Osteocyte (in vitro differentiated cells): ENCODE measurements at places on chromosomes 5 and 9. TPM values are rescaled to one million over a fixed set of nuclear protein-coding genes. Genes with fewer than 3 reads are reported as not detected.

DNA sequence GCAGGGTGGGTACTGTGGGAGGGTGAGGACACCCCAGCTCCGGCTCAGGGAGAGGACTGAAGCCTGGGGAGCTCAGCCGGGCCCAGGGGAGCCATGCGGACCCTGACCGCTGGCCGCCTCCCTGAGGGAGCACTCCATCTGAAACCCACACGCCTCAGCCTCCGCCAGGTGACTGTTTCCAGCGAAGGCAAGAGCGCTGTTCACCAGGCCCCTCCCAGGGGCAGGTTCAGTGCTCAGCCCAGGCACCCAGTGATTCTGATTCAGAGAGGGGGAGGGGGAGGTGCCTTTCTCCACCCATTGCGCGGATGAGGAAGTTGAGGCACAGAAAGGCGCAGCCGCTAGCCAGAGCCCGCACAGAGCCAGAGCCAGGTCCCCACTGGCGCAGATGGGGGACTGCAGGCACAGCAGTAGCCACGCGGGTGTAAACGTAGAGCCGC lies 27.0 kb downstream of the ADGRD2 start:
- no peak overlapping the region for H3K27ac ChIP-seq
- no peaks in the 10 kb centered on the region for H3K36me3 ChIP-seq
- peaks cover 25% of the 10 kb centered on the region for H3K27me3 ChIP-seq
- H3K4me3 ChIP-seq, result no peak overlapping the region
- peaks cover 3% of the 10 kb centered on the region for H3K4me1 ChIP-seq
- DNase-seq, result no peak

- H3K36me3 ChIP-seq, result no peaks in the 10 kb centered on the region
- no peaks in the 10 kb centered on the region for H3K27me3 ChIP-seq
- H3K4me3 ChIP-seq, result no peak overlapping the region
Measured at GRCh38 chr5:156148301-156148700, 178.7 kb upstream of the SGCD start.

- no peak overlapping the region for H3K27ac ChIP-seq
- no peaks in the 10 kb centered on the region for H3K4me1 ChIP-seq
- no peaks in the 10 kb centered on the region for H3K36me3 ChIP-seq
- H3K4me3 ChIP-seq, result no peak overlapping the region
- H3K27me3 ChIP-seq, result no peaks in the 10 kb centered on the region
Measured at GRCh38 chr5:152631221-152631620, 226.1 kb upstream of the NMUR2 start.

SCGB3A1 gene
- total RNA-seq, result not detected in 2 replicates

BARX1 gene
- total RNA-seq, result 1.7 and 2.2 TPM in 2 replicates

SPATA31D4 gene
- not detected in 2 replicates for total RNA-seq

DNA sequence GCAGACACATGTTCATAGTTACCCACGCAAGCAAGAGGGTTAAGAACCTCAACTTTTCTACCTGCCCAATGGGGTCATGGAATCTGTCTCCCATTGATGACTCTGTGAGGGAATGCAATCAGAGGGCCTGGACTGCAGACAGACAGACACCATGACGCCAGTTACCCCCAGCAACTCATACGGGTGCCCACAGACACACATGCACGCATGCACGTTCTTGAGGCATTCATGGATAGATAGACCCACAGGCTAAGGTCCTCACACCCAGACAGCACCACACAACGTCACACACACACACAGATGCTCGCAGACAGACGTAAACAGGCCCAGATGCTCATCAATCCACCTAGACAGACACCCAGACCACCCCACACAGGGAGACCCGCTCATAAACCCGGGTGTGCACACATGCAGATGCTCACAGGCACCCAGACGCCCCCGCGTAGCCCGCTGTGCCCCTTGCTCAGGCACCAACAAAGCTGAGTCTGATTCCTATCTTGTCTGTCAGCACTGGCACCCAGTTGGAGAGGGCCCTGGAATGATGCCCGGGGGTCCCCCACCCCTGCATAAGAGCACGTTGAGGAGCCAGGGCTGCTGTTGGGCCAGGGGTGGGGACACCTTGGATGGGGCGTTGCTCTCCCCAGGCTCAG lies 23.6 kb downstream of the LHX2 start:
- H3K4me1 ChIP-seq, result peaks cover 6% of the 10 kb centered on the region
- no peak overlapping the region for H3K27ac ChIP-seq
- peaks cover 79% of the 10 kb centered on the region for H3K27me3 ChIP-seq
- no peak for DNase-seq
- H3K36me3 ChIP-seq, result no peaks in the 10 kb centered on the region
- no peak overlapping the region for H3K4me3 ChIP-seq

DNA sequence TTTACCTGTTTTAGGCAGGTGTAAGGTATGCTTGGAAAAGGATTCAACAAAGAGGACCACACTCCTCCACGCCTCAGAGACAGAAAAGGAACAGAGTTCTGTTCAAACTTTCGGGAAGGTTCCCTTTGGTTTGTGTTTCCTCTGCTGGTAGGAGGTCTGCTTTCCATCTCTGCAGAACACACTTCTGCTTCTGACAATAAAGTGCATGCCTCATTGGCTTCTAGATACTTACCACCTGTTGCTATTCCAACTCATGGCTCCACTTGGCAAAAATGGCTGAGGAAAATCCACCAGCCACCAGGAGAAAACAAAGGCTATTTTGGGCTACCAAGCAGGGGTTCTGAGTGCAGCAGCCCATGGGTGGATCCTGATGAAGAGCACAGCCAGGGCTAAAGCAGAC lies 112.7 kb downstream of the NRG2 start:
- H3K36me3 ChIP-seq, result no peaks in the 10 kb centered on the region
- H3K27me3 ChIP-seq, result peaks cover 77% of the 10 kb centered on the region
- H3K27ac ChIP-seq, result no peak overlapping the region
- DNase-seq, result peak; percentile 44
- H3K4me1 ChIP-seq, result no peaks in the 10 kb centered on the region

DNA sequence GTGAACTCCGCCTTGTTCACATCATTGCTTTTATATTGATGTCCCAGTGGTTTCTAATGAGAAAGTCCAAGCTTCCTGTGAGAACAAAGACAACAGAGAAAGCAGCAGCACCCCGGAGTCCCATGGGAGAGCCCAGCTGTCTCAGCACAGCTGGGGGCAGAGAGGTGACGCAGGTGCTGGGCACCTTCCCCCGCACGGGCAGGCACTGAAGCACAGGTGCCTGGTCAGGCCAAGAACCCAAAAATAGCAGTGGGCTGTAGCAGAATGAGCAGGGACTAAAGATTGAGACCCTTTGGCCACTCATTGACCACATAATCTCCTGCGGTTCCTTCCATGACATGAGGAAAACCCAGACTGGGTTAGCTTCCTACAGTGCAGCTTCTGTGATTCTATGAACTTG lies 18.8 kb downstream of the SRD5A1 start:
- no peaks in the 10 kb centered on the region for H3K4me1 ChIP-seq
- H3K36me3 ChIP-seq, result peaks cover 31% of the 10 kb centered on the region
- no peaks in the 10 kb centered on the region for H3K27me3 ChIP-seq
- H3K4me3 ChIP-seq, result no peak overlapping the region

DNA sequence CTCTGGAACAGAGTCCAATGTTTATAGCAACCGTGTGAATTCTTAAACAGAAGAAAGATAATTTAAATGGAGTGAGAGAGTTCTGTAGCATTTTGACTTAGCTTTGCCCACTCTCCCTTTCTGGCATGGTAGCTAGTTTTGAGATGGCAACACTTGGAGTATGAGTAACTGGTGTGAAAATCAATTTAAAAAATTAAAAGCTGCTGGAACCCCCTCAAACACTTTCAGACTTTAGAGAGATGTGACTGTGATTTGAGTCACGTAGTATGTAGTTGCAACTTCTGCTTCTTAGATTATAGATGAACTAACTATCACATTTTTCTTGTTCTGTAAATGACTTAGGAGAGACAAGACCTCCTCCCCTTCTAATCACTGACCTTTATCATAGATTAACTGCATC lies 2309.5 kb upstream of the C9orf72 start:
- no peaks in the 10 kb centered on the region for H3K4me1 ChIP-seq
- H3K27ac ChIP-seq, result no peak overlapping the region
- no peak for DNase-seq
- H3K36me3 ChIP-seq, result no peaks in the 10 kb centered on the region

GPR21 gene
- total RNA-seq, result 3.4 and 4.3 TPM in 2 replicates

GRCh38 chr5:143554918-143555477 lies 151.5 kb upstream of the NR3C1 start:
- no peak overlapping the region for H3K27ac ChIP-seq
- no peak overlapping the region for H3K4me3 ChIP-seq
- no peaks in the 10 kb centered on the region for H3K36me3 ChIP-seq
- no peaks in the 10 kb centered on the region for H3K27me3 ChIP-seq

SPATA31C1 gene
- total RNA-seq, result not detected in 2 replicates

MSMP gene
- 0.56 TPM in 1 of 2 replicates, not detected in the other for total RNA-seq

RABL6 gene
- total RNA-seq, result 82.2 and 84.7 TPM in 2 replicates

MOB3B gene
- total RNA-seq, result 7.5 and 7.6 TPM in 2 replicates
